ENCODE measurements at places on chromosomes 3 and 15.

DNA sequence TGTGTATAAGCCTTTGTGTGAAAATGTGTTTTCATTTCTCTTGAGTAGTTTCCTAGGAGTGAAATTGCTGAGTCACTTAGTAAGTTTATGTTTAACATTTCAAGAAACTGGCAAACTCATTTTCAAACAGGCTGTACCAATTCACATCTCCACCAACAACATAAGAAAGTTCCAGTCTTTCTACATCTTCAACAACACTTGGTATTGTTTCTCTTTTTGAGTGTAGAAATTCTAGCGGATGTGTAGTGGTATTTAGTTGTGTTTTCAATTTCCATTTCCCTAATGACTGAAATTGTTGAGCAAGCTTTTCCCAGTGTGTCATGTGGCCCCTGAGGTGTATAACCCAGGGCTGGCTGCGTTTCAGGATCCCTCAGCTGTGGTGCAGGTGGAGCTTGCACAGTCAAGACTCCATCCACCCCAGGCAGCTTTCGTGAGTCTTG, 258.5 kb downstream of the PDCD6IP start:
- no peak for DNase-seq

DNA sequence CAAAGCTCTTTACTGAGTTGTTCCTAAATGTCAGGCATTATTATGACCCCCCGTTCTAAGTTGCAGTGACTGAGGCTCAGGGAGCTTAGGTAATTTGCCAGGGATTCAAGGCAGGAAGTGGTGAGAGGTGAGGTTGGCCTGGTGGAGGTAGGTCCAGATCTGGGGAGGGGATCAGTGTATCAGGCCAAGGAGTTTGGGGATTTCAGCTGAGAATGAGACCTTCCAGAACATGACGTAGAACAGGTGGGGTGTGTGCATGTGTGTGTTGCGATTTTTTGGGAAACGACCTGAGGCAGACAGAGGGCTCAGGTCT, 41.1 kb upstream of the MRPS22 start:
- no peak for DNase-seq

DNA sequence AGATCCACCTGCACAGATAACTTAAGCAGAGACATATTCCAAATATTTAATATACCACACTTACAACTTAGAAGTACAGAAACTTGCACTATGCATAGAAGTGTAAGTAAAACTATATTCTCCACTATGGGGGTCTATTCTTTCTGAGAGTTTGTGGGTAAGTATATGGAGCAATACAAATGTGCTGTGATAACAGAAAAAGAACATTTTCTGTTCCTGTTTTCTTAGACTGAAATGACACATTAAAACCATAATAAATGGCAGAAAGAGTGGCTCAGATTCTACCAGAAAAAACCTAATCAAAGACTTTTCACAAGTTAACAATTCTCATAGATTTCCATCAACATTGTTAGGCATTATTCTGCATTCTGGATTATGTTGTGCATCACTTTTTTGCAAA, 96.6 kb upstream of the WNT7A start:
- no peak for DNase-seq

DNA sequence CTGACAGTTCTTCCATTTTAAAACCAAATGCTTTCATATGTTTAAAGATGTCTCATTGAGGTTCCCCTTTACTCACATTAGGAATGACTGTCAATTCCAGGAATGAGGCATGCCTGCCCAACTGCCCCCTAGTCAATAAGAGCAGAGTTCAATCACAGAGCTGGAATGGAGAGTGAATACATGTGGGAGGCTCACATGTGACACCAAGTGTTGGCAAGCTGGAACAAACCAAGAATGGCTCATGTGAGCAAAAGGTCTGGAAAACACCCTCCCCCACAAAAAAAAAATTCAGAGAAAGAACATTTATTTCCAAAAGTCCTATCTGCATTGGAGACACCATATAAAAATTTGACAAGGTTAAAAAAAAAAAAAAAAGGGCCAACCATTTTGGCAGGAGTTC, 3.7 kb downstream of the PBRM1 start:
- peak; percentile 57 for DNase-seq

DNA sequence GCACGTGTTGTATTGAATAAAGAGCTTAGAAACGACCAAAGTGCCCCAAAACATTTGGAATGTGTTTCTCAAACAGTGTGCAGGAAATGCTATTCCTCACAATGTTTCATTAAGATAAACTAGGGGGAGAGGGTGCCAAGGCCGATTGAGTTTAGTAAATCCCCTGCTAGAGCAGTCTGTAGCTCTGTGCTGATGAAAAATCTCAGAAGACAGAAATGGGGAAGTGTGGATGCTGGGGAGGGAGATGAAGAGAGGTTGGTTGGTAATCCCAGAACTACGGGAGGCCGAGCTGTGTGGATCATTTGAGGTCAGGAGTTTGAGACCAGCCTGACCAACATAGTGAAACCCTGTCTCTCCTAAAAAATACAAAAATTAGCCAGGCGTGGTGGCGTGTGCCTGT, 121.2 kb downstream of the FOXB1 start:
- no peak for DNase-seq

DNA sequence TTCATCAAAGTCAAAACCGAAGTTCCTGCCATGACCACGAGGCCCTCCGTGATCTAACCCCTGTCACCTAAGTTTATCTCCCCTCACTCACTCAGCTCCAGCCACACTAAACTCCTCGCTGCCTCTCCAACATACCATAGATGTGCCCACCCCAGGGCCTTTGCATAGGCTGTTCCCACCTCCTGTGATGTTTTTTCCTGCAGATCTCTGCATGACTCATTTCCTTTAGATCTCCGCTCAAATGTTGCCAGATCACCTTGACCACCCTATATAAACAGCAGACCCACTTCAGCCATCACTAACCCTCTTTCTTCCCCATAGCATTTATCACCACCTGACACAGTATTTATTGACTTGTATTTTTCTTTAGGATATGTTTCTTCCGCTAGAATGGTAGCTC, 58.5 kb downstream of the HRH1 start:
- no peak for DNase-seq

DNA sequence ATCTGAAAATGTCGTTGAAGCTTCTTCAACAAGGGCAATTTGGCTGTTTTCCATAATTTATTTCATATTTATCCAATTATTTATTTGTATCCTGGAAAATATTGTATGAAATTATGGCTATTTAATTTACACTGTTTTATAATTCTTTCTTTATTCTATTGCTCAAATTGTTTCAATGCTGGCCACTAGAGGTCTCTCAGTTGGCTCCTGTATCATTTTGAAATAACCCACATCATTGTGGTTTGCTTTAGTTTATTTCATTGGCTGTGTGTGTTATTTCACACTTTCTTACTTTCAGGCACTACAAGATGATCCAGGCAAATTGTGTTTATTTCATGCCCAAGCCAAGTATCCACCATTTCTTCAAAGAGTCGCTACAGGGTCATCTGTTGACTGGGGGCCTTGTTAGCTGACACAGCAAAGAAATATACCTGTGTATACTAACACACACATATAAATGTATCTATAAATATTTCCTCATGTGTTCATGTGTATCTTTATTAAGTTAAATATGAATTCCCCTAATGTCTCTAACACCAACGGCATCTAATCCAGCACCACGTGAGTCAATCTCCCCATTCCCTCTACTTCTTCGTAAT, 86.2 kb downstream of the NPAP1 start:
- DNase-seq: no peak

- DNase-seq: no peak
Observed at GRCh38 chr3:176032043-176032442, 1165.2 kb downstream of the TBL1XR1 start.

DNA sequence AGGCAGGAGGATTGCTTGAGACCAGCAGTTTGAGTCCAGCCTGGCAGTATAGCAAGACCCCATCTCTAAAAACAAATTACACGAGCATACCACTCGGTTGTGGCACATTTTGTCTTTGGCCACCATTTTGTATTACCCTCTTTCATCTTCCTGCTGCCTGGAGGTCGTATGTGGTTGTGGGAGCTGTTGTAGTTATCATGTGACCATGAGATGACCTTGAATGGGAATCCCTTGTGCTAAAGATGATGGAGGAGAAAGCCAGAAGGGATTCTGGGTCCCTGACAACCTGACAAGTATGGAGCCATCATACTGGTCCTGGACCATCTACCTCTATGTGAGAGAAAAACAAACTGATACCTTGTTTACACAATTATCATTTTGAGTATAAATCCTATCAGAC, 45.2 kb upstream of the BHLHE40 start:
- DNase-seq: no peak

GRCh38 chr15:32682569-32682968, 35.2 kb upstream of the GREM1 start:
- no peak for DNase-seq

DNA sequence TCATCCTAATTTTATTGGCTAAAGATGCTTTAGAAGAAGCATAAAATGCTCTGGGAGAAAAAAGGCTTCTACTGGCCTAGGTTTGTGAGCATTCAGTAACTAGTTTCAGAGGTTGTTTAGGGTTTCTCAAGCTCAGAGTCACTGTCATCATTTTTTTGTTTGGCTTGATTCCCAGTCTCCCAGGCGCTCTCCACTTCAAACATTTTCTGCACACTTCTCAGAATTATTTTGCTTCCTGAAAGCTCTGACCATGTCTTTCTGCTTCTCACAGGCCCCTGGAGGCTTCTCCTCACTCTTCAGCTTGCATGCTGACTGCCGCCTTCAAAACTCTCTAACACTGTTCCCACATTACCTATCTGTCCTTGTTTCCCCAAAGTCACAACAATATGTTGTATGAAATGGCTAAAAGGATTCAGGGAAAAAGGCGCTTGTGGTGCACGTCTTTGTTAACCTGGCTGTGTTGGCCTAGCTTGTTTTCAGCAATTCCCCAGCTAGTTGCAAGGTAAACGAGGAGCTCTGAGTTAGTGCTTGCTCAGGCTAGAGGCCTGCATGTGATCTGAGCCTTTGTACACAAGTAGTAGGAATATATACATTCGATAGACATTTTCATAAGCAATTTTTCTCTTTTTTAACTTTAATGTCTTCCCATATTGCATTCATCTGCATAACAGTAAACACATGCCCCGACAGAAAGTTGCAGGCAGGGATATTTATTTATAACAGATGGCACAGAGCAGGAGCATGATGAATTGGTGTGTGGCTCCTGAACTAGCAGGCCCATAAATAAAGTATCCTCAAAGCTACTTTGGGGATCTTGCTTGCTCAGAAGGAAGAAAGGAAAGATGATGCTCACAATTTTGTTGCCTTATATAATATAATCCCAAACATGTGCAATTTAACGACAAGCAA, 129.2 kb upstream of the DPH6 start:
- DNase-seq: no peak
